ENCODE measurements at places on chromosomes 13 and 19.

DNA sequence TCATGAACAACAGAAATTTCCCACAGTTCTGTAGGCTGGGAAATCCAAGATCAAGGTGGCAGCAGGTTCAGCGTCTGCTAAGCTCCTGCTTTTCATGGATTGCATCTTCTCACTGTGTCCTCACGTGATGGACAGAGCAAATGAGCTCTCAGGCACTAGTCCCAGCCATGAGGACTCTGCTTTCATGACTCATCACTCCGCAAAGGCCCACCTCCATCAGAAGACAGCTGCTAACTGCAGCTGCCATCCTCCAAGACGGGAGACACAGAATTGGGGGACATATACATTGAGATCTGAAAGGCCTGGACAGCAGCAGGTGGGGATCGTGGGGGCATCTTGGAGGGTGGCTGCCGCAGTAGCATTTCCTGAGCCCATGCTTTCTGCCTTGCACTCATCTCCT lies 44.4 kb upstream of the SPATA13 start:
- no peak for DNase-seq

GRCh38 chr19:16627193-16627927 lies 644 bp downstream of the MED26 start:
- no peak for DNase-seq

DNA sequence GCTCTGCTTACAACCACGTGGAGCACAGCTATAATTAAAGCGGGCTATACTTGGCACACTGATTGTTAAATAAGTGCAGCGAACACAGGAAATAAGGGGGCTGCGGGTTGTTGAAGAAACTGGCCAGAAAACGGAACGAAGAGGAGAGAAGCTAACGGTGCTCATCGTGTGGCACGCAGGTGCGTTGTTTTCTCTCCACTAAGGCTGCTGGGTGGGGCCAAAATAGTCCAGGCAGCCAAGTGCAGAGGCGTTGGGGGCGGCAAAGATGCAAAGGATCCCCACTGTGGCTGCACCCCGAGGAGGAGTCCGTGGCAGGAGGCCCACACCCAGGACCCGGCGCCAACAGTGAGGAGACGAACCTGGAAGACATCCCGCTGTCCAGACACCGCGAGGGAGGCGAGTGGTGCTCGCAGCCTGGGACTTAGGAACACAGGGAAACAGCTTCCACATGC lies 8.1 kb upstream of the ARL11 start:
- DNase-seq = no peak

GRCh38 chr13:50783066-50783465 lies 60.4 kb downstream of the DLEU7 start:
- DNase-seq = no peak

DNA sequence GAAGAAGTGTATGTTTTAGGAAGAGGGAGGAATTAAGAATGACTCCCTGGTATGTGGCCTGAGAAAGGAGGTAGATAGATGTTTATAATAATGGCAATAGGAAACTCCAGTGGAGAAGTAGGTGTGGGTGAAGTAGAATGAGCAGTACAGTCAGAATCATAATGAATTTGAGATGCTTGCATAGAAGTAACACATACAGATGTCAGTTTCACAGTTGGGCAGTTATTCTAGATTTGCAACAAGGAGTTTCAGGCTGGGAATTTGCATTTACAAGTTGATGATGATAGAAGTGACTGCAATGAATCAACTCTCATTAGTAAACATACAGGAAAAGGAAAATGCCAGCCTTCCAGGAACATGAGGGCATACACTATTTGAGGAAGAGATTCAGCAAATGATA lies 149.0 kb downstream of the SLITRK1 start:
- no peak for DNase-seq

- no peak for DNase-seq
These were observed 61.8 kb upstream of the RANBP3 start for GRCh38 chr19:6039566-6040225.
